ENCODE measurements at places on chromosomes 7 and 10.

- no peak for DNase-seq
Measured at GRCh38 chr7:150339409-150339809, 2.0 kb downstream of the RARRES2 start.

DNA sequence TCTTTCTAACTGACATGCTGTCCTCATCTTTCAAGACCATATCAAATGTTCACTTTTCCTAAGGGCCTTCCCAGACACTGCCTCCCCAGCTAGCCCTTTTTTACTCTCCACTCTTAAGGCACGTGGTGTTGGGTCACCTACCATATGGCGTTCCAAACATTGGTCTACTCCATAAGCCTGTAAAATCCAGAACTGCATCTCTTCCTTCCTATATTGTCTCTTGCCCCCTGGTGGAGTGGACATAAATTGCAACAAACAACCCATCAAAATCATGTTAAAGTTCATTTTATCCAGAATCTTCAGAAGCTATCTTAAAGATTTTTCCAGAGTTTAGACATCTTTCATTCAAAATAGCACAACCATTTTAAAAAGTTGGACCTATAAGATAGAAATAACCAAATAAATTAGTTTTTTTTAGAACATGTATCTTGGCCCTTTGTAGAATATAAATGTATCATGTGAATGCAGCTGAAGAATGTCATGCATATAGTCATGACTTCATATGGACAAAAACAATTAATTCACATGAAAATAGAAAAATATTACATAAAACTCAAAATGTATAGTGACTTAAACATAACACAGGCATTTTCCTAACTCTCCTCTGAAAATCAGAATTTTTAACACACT, 180.6 kb upstream of the CHRM2 start:
- DNase-seq = no peak

GRCh38 chr10:112227331-112227987, 43.9 kb upstream of the GPAM start:
- no peak for DNase-seq

- DNase-seq = no peak
Measured at GRCh38 chr7:22990588-22990949, 23.4 kb downstream of the HYCC1 start.

DNA sequence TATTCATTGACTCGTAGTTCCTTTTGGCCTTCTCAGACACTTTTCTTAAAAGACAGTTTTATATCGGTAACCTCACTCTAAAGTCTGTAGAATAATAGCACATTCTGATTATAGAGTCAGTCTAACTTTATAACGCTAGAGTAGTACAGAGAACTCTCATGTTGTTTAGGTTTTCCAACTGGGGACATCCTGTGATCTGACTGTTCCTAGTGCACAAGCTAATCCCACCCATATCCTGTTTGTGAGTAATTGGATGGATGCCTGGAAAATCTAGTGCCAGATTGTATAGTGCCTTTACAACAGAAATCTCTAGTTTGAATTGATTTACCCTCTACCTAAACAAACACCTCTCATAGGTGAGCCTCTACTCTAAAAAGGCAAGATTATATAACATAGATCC, 107.4 kb downstream of the ZEB1 start:
- no peak for DNase-seq

GRCh38 chr10:101651336-101651735, 43.6 kb downstream of the FBXW4 start:
- DNase-seq = no peak

DNA sequence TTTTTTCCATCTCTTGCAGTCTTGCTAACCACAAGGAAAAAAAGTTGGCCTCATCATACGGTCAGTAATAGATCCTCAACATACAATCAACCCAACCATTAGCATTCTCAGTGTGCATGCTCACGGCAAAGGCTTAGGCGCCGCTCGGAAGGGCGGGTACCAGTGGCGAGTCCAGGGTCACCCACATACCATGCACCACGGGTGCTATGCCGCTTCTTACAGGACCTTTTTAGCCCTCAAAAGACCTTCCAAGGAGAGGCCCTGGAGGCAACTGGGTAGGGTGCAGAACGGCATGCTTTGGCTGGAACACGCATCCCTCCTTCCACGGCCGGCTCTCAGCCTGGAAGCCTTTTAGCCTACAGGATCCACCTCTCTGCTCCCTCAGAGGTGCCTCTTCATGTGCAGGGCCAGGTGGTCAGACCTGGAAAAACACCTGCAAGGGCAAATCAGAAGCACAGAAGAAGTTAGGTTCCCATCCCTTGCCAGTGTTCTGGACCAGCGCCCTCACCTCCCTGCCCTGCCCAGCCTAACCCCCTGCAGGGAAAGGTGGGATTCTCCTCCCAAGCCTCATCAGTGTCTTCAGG, 5.8 kb downstream of the KLF6 start:
- DNase-seq = no peak

DNA sequence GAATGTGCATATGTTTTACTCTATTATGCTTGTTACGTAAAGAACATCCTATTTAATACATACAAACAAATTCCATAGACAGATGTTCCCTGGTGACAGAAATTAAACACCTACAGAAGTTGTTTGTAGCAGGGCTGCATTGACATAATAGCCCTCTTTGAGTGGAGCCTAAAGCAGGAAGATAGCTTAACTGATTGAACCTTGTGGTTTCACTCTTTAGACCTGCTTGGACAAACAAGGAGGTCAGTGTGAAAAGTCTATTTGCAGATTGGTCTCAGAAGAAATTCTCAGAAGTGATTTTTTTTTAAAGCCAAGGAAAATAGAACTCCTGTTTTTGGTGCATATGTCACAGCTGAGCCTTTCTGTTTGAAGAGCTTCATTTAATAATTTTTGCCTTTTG, 121.3 kb downstream of the PPP1R9A start:
- no peak for DNase-seq

DNA sequence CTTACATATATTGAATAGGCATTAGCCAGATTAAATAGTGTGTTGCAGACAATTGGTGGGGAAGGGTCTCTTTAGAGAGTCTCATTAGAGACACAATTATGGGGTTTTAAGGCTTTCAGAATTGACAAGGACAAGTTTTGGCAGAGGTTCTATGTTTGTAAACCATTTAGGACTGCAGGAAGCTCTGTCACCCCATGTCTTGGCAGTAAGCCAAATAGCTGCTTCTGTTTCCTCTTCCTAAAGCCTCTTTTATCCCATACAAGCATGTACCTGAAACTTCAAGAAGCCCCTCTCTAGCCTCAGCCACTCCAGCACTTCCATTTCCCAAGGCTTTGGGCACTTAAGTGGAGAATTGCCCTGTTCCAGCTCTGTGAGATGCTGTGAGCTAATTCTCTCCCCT, 21.8 kb upstream of the LRRC4 start:
- DNase-seq = no peak
